ENCODE measurements at places on chromosomes 3 and 15. TPM values are rescaled to one million over a fixed set of nuclear protein-coding genes. Genes with fewer than 3 reads are reported as not detected.

Gene NCKIPSD
- 37.7 TPM for total RNA-seq

Gene HTR3E
- total RNA-seq, result not detected

Gene TUSC7
- total RNA-seq, result not detected

Gene P2RY14
- 0.05 TPM for total RNA-seq

Gene HGD
- not detected for total RNA-seq

GRCh38 chr3:52524752-52525679, 8.6 kb downstream of the NT5DC2 start:
- no peak for DNase-seq

- DNase-seq, result no peak
These were observed 641 bp downstream of the ACVR2B start for GRCh38 chr3:38454178-38454883.

- no peak for DNase-seq
These were observed 167.3 kb upstream of the SGO1 start for GRCh38 chr3:20353286-20353685.

DNA sequence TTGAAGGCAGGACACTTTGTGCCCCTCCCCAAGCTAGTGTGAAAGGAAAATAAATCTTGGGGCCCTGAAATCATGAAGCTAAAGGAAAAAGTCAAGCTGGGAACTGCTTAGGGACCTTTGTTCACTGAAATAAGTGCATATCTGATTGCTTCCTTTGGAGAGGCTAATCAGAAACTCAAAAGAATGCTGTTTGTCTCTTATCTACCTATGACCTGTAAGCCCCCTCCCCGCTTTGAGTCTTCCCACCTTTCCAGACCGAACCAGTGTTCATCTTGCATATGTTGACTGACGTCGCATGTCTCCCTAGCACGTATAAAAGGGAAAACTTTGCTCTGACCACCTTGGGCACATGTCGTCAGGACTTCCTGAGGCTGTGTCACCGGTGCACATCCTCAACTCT, 53.1 kb downstream of the SLC30A4 start:
- DNase-seq, result no peak

DNA sequence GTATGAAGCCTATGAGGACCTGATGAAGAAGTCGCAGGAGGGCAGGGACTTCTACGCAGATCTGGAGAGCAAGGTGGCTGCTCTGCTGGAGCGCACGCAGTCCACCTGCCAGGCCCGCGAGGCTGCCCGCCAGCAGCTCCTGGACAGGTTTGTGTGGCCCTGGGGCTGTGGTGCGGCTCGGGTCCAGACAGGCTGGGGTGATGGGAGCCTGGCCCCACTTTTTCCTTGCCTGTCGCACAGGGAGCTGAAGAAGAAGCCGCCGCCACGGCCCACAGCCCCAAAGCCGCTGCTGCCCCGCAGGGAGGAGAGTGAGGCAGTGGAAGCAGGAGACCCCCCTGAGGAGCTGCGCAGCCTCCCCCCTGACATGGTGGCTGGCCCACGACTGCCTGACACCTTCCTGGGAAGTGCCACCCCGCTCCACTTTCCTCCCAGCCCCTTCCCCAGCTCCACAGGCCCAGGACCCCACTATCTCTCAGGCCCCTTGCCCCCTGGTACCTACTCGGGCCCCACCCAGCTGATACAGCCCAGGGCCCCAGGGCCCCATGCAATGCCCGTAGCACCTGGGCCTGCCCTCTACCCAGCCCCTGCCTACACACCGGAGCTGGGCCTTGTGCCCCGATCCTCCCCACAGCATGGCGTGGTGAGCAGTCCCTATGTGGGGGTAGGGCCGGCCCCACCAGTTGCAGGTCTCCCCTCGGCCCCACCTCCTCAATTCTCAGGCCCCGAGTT, 29.0 kb downstream of the PTPN23 start:
- DNase-seq, result no peak

DNA sequence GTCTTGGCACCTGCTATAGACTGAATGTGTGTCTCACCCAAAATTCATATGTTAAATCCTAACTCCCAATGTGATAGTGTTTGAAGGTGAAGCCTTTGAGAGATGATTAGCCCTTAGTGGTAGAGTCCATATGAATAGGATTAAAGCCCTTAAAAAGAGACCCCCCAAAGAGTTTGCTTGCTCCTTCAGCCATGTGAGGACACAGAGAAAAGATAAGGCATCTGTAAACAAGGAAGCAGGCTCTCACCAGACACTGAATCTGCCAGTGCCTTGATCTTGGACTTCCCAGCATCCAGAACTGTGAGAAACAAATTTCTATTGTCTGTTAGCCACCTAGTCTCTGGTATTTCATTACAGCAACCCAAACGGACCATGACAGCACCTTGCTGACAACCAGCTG, 16.6 kb downstream of the KPNA1 start:
- no peak for DNase-seq

- DNase-seq, result no peak
These were observed 62.4 kb upstream of the SLC6A1 start for GRCh38 chr3:10929978-10930665.

DNA sequence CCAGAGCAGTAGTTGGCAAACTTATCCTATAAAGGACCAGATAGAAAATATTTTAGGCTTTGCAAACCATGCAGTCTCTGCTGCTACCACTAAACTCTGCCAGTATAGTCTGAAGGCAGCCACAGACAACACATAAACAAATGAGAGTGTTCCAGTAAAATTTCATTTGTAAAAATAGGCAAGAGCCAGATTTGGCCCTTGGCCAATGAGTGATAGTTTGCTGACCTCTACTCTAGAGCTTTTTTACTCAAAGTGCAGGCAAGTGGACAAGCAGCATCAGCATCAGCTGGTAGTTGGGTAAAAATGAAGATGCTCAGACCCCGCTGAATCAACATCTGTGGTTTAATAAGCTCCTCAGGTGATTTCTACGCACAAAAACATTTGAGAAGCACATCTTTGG, 269.8 kb downstream of the NTRK3 start:
- DNase-seq, result no peak

DNA sequence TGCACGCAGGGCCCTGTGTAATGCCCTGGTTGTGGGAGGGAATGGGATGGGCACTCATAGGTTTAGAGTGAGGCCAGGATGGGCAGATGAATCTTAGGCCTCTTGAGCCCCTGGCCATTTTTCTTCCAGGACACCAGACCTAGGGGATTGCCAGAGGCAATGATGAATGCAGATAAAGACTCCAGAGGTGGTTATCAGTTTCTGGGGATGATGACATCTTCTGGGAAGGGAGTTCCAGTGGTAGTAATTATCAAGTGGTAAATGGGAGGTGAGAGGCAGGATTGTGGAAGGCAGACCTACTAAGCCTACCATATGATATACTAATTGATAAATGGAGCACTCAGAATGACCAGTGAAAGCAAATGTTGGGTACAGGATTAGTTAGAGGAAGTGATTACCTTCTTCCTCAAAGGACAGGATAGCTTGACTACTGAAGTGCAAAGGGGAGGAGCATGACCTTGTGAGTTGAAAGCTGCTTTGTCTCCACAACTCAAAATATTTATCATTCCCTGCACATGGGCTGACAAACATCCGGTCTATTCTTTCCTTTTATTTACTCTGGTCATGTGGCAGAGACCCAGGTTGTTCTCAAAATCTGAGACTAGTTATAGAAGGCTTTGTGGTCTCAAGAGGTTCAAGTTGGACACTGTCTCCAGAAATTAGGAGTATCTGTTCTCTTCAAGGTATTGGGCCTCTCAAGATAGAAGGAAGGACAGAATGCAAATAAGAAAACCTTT, 10.2 kb upstream of the MAPK6 start:
- DNase-seq, result no peak
